A673 (cell line): ENCODE measurements at places on chromosomes 12 and 14. TPM values are rescaled to one million over a fixed set of nuclear protein-coding genes. Genes with fewer than 3 reads are reported as not detected.
A peak's percentile ranks its signal among the peaks of the same experiment; 100 is the strongest.

GRCh38 chr12:69657376-69658137, 41.5 kb downstream of the BEST3 start:
- no peaks in the 10 kb centered on the region for H3K4me1 ChIP-seq
- H3K36me3 ChIP-seq: no peaks in the 10 kb centered on the region
- H3K27ac ChIP-seq: no peak overlapping the region
- H3K27me3 ChIP-seq: no peaks in the 10 kb centered on the region

GRCh38 chr14:100221533-100222223, 17.3 kb upstream of the YY1 start:
- peaks cover 36% of the 10 kb centered on the region for H3K4me1 ChIP-seq
- H3K4me3 ChIP-seq: peak overlapping the region; percentile 49
- peak; percentile 79 for DNase-seq
- peak overlapping the region; percentile 80 for H3K27ac ChIP-seq
- no peaks in the 10 kb centered on the region for H3K27me3 ChIP-seq

GRCh38 chr12:86663173-86663572, 407.0 kb upstream of the MGAT4C start:
- H3K27ac ChIP-seq: no peak overlapping the region
- H3K36me3 ChIP-seq: no peaks in the 10 kb centered on the region
- H3K4me1 ChIP-seq: peaks cover 28% of the 10 kb centered on the region
- no peaks in the 10 kb centered on the region for H3K27me3 ChIP-seq
- DNase-seq: no peak

DNA sequence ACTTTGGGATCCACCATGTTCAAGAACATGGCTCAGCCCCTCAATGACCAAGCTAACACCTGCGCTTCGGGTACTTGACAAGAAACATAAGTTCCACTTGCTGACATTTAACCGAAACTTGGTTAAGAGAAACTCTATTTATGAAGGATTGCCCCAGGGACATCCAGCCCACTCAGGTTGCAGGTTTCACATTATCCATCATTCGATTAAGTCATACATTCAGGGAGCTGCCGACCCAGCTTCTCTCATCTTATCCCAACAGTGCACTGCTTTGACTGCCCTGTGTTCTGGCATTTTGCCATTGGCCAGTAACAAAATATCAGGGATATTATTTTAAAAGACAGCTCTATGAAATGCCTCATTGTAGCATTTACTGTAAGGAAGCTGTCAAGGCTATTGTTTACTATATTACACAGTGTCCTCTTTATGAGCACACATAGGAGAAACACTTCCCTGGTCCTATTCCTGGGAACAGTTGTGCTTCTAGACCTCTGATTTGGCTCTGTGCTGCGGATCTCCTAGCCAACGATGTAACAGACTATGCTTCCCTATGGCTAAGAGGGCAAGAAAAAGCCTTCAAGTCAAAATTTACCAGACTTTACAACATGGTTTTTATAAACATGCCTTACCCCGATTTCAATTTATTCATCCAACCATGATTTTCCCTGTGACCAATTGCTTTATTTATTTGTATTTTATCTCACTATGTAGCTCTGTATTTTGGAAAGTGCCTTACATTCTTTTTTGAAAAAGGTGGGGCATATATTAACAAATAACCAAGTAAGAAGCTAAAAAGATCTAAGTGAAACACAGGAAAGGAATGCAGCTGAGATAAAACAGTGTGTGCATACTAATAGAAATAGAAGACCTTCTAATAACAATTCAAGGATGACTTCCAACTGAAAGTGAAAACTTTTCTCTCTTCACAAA, 109.3 kb downstream of the ITPR2 start:
- no peak overlapping the region for H3K27ac ChIP-seq
- peaks cover 28% of the 10 kb centered on the region for H3K4me1 ChIP-seq
- no peak overlapping the region for H3K4me3 ChIP-seq
- DNase-seq: no peak
- no peaks in the 10 kb centered on the region for H3K36me3 ChIP-seq

DNA sequence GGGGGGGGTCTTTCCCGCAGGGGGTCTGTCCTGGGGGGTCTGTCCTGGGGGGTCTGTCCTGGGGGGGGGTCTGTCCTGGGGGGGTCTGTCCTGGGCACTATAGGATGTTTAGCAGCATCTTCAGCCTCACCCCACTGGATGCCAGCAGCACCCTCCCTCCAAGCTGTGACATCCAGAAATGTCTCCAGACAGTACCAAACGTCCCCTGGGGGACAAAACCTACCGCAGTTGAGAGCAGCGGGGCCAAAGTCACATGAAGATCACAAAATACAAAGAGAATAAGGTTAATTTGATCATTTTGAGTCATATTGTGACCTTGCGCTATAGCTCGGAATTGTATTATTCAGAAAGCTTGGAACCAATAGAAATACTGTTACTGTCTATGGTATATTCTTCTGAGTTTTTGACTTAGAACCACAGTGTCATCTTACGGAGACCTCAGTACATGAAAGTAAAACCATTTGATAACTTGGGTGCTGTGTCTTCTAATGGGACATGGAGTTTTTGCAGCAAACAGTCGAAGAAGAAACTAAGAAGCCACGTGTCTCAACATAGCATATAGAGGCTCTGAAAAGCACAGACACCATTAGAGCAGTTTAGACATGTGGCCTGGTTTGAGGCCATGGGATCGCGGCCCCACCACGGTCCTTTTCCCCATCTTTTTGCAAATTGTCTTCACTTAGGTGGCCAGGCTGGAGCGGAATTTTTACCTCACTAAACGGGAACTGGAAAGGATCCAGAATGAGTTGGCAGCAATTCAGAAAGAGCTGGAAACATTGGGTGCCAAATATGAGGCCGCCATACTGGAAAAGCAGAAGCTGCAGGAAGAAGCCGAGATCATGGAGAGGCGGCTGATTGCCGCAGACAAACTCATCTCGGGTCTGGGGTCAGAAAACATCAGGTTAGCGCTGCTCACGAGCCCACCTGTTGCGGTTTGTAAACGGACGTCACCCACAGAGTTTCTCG, 59.9 kb downstream of the CCDC92 start:
- H3K27me3 ChIP-seq: no peaks in the 10 kb centered on the region
- no peaks in the 10 kb centered on the region for H3K36me3 ChIP-seq
- H3K27ac ChIP-seq: no peak overlapping the region

DNA sequence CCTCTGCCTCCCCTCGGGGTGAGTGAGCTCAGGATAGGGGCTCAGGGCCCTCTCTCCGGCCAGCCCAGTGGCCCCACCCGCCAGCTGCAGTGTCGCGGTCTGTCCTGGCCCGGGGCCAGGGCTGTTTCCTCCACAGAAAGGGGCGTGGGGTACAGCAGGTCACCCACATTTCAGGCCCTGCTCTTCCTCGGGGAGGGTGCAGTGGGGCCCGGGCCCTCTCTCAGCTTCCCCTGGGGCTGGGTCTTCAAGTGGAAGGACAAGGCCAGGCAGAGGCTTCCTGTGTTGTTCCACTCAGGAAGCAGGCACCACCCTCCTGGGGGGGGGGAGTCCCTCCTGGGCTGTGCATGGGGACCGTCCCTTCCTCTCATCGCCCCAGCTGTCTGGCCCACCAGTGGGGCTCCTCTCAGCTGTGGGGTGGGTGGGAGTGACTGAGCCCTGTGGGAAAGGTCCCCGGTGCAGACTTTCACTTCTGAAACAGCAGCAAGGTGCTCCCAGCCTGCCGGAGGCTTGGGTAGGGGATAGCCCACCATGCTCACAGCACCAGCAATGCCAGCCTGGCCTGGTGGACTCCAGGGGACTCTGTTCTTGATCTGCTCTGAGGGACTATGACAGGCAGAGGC, 3.7 kb downstream of the GPR132 start:
- DNase-seq: no peak
- no peak overlapping the region for H3K4me3 ChIP-seq
- H3K4me1 ChIP-seq: no peaks in the 10 kb centered on the region
- no peak overlapping the region for H3K27ac ChIP-seq
- H3K27me3 ChIP-seq: no peaks in the 10 kb centered on the region

Gene DDN
- 2.7 and 2.9 TPM in 2 replicates for total RNA-seq
